ENCODE measurements at places on chromosomes 7 and 10. TPM values are rescaled to one million over a fixed set of nuclear protein-coding genes. Genes with fewer than 3 reads are reported as not detected.

Gene ADRA2A
- 7.8 TPM for total RNA-seq

Gene SPACDR
- total RNA-seq: 0.54 TPM

Gene CH25H
- 3.2 TPM for total RNA-seq

GRCh38 chr10:103765168-103765567 lies 90.2 kb downstream of the SH3PXD2A start:
- DNase-seq: no peak

DNA sequence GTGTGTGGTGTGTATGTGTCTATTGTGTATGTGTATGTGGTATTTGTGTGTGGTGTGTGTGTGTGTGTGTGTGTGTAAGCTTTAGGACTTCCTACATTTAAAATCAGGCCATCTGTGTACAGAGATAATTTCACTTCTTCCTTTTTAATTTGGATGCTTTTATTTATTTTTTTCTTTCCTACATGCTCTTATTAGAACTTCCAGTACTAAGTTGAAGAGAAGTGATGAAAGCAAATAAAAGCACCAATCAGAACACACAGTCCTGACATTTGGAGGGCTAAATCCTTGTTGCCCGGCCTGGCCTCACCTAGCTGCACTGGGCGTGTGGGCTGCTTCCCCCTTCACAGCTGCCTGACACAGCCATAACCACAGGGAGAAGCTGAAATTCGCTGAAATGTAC lies 3.8 kb upstream of the MRC1 start:
- DNase-seq: no peak

GRCh38 chr10:90998733-90999511 lies 78.0 kb upstream of the ANKRD1 start:
- DNase-seq: no peak
